ENCODE measurements at places on chromosomes 6 and 20. TPM values are rescaled to one million over a fixed set of nuclear protein-coding genes. Genes with fewer than 3 reads are reported as not detected.

Gene CD24
- polyA plus RNA-seq, result 7.0 TPM

Gene DOK5
- 27.1 TPM for polyA plus RNA-seq

Gene OR2J3
- polyA plus RNA-seq, result not detected

DNA sequence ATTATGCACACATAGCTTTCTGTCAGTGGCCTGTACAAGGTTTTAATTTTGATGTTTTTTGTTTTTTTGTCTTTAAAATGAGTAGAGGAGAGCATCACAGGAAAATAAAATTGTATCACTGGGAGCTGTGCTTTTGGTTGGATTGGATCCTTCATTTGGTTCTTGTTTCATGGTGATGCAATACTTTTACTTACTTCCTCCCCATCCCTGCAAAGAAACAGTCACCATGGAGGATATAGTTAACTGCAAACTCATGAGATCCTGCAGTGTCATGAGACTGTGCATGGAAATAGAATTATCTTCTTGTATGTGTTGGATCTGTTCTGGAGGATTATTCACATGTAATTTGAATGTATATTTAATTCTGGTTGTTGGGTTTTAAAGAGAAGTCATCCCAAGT, 122.3 kb downstream of the JARID2 start:
- DNase-seq, result no peak

DNA sequence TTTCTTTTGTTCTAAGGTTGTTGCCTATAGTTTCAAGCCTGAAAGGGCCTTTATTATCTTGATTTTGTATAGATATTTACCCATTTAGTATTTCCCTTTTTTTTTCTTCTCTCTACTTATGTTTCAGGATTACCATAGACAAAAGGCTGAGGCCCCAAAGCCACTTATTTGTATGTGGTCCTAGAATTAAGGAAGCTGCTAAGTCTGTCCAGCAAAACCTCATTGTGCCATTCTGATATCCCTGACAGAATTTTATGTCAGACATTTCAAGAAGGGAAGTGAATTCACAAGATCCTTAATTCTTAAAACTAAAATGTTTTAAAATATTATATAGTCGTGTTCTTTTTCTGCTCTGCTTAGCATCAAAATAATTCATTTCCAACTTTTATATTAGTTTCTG, 6.9 kb downstream of the HAO1 start:
- no peak for DNase-seq

DNA sequence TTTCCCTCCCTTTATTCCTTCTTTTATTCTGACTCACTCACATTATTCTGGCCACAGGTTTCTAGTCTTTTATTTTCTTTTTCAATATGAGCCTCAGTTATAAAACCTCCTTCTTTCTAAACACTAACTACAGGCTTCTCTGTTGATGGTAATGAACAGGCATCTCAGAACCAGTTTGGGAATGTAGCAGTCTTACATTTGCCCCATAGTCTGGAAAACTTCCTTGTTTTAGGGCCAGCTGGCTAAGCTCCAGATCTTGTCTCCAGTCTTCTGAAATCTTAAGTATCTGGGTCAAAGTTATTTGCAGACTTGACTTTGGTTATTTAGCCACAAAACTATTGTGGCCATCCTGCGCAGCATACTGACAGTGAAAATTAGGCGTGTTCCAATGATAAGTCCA, 97.0 kb upstream of the MAN1A1 start:
- peak; percentile 16 for DNase-seq

- no peak for DNase-seq
These were observed 132.7 kb upstream of the IFNGR1 start for GRCh38 chr6:137351890-137352289.

Gene TLDC2
- 1.0 TPM for polyA plus RNA-seq

Gene TPBG
- polyA plus RNA-seq, result 11.2 TPM

DNA sequence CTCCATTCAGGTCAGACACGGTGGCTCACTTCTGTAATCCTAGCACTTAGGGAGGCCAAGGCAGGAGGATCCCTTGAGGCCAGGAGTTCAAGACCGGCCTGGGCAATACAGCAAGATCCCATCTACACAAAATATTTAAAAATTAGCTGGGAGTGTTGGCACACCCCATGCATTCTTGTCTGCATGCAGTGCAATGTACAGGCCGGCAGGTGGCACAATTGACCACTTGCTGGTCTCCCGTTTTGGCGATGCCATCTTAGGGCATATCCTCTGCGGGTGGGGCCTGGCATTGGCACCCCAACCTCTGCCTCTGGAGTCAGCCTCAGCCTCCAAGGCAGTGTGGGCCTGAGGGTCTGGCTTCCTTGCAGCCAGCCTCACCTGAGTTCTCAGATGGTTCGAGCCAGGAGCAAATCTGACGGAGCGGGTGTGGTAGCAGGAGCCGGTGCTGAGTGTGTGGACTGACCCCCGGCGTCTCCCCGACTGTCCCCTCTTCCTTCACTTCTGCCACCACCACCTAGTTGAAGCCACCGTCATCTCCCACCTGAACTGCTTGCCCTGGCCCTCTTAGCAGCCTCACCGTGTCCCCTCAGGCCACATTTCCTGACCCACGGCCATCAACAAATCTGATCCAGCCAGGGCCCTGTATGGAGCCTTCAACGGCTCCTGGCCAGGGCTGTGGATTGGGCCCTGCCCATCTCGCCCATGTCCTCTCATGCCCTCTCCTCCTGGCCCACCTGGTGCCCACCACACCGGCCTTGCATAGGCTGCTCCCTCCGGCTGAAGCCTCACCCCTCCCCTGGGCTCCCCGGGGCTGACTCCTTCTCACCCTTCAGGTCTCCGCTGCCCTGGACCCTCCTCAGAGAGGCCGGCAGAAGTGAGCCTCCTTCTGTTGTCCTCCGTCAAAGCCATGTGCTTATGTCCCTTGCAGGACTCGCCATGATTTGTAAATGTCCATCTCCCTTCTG, 44.0 kb downstream of the EFCAB8 start:
- peak; percentile 19 for DNase-seq

Gene SNAI1
- polyA plus RNA-seq, result 11.9 TPM

DNA sequence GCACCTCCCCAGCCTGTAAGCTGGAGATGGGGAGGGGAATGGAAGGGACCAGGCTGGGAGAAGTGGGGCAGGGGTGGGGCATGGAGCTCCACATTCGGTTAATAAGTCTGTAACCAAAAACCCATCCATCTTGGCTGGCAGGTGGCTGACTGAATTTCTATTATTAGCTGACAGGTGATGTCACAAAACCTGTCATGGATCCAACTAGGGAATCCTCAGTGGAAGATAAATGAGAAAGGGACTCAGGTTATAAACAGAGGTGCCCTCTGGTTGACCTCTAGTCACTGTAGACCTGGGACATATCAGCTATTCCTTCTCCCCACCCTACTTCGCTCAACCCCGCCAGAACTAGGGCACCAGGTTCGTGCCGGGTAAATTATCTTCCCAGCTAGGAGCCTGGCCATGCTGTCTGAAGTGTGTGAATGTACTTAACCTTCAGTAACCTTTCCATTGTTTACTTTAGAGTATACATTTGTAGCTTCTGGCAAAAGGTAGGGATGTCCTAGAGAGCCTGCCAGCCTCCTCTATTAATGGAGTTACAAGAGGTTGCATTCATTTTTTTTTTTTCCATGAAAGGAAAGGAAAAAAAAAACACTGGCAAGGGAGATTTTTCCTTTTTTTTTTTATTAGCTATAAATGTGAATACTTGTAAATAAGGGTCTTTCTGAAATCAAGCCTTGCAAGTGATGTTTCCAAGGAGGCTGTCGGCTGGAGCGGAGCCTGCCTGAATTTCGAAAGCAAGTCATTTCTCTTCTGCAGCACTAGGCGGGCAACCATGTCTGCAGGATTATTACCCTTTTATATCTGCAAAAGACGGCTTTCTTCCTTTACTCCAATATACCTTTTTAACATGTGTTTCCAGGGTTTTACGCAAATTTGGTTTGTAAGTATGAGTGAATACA, 135.9 kb downstream of the TMEM242 start:
- DNase-seq, result peak; percentile 55

DNA sequence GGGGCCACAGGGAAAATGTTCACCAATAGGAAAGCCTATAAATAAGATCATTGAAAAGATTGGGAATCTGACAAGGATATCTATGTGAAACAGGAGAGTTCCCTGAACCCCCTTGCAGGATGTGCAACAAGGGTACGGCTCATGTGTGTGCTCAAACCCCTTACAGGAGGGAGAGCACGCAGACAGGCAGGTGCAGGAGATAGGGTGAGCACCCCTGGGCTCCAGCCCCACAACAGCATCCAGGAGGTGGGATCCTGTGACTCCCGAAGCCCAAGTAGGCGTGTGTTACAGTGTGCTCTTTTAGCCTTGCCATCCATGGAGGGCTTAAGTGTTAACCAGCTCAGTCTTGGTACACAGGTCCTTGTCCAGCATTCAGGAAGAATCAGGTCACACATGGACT, 204.2 kb downstream of the BMP7 start:
- no peak for DNase-seq

GRCh38 chr6:44667226-44667625, 279.7 kb downstream of the CDC5L start:
- no peak for DNase-seq

- no peak for DNase-seq
These were observed 50.8 kb downstream of the METTL24 start for GRCh38 chr6:110307368-110307767.

Gene STK35
- 8.4 TPM for polyA plus RNA-seq

Gene MUC22
- polyA plus RNA-seq, result not detected

DNA sequence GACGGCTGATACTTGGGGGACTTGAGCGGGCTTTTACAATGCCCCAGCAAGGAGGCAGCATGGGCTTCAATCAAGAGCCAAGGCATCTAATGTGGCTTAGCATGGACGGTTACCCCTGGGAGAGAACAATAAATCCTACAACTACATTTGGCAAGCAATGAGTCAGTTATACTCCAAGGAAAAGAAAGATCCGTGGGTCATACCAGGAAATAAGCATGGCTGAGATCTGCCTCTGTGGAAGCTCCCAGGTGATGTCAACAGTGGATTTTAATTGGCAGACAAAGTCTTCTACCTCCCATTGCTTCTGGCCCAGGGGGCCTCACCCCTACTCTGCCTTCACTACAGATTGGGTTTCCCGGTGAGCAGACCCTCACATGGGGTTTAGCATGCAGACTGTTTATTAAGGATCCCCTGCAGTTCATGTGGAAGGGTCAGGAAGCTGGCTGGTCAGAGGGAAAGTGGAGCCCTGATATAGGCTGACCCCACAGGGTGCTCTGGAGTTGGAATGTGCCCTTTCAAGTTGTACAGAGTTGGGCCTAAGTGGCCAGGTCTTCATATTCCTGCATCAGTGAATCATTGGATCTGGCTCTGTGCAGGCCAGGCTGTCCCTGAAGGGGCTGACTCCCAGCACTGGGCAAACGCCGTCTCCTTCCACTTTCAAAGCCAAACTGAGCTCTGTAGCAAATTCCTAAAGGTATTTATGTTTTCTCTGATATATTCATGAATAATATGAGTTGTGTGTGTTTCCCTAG, 91.3 kb upstream of the GGTLC1 start:
- DNase-seq, result no peak

GRCh38 chr6:43189776-43190304, 7.8 kb downstream of the CUL9 start:
- DNase-seq, result no peak

GRCh38 chr20:10131732-10132345, 86.8 kb upstream of the SNAP25 start:
- peak; percentile 49 for DNase-seq

Gene XKR7
- polyA plus RNA-seq, result 0.05 TPM

Gene NCOA3
- polyA plus RNA-seq, result 15.9 TPM

- DNase-seq, result no peak
These were observed 5.3 kb upstream of the TASP1 start for GRCh38 chr20:13644010-13644409.

- DNase-seq, result no peak
These were observed 132.2 kb upstream of the TNFAIP3 start for GRCh38 chr6:137734875-137735182.

Gene CLVS2
- 0.04 TPM for polyA plus RNA-seq

DNA sequence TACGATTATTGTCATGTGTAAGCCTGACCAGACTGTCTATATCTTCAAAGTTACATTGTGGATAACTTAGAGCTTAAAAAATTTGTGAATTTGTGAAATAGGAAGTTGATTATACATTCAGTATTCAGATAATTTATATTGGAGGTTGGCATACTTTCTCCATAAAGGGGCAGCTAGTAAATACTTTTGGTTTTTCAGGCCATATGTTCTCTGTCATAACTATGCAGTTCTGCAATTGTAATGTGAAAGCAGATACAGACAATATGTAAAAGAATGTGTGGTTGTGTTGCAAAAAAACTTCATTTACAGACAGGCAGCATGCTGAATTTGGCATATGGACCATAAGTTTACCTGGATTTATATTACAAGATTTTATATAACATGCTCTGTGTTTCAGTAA, 29.3 kb downstream of the HSF2 start:
- no peak for DNase-seq

Measured in hindlimb muscle (tissue), 1 donor.